GM04504 (cell line): ENCODE measurements at places on chromosomes 1 and 21.

DNA sequence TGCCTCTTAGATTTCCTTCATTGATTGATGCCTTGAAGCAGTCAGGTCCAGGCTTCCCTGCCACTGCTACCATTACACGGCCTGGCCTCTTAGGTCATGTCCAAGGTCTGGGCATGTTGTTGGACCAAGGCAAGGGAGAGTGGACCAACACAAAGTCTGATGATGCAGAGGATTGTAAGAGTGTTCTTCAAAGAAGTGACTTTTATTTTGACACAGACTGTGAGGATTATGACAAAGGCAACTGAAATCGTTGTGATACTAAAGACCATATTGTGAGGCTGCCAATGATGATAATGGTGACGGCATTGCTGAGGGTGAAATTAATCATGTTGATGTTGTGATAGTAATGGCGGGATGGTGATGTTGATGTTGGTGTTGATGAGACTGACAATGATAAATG, 149.5 kb downstream of the GRIK3 start:
- DNase-seq = no peak

DNA sequence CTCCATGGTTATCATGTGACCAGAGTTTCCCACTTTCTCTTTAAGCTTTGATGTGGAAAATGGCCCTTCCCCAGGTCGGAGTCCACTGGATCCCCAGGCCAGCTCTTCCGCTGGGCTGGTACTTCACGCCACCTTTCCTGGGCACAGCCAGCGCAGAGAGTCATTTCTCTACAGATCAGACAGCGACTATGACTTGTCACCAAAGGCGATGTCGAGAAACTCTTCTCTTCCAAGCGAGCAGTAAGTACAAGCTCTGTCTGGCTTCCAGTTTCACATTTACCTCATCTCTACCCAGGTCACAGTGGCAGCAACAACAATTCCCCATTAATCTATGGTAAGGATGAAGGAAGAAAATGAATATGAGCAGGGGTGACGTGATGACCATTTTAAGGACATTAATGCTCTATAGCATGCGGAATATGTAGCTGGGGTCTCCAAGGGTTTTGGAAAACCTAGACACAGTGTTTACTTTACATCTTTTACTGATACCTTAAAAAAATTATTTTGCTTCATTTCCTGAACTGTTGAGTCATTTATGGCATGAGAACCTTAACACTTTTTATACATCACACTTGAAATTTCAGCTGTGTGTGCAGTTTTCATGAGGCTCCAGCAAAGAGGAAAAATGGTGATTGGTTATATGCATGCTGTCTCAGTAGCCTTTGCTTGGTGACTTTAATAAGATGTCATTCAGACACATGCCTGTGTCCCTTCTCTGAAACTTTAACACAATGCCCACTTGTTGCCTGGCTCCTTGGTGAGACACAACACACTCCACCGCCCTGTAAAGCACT, 286.3 kb upstream of the SGIP1 start:
- DNase-seq = no peak

GRCh38 chr1:221350091-221350490, 391.8 kb downstream of the DUSP10 start:
- no peak for DNase-seq

DNA sequence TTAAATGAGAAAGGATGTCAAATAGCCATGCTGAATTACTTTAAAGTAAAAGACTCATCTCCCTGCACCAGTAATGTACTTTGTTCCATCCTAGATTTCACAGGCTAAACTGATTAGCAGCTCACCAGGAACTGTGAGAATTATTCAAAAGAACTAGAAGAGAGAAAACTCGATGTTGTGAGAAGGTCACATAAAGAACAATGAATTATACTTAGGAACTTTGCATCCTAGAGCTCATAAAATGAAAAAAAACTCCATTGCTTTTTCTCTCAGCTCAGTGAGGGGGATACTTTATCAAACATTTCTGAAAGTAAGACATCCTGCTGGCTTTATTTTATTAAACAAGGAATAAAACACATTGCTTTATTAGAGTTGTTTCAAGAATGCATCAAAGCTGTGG, 278.5 kb downstream of the MRPL39 start:
- DNase-seq = peak; percentile 68

- DNase-seq = no peak
These were observed at the start of gene UAP1 for GRCh38 chr1:162561616-162562469. UAP1 (plus strand) TSS chr1:162561722; CDS start chr1:162566069, 4,347 bp downstream.

GRCh38 chr1:7299329-7299799, 471.7 kb upstream of the VAMP3 start:
- peak; percentile 90 for DNase-seq

DNA sequence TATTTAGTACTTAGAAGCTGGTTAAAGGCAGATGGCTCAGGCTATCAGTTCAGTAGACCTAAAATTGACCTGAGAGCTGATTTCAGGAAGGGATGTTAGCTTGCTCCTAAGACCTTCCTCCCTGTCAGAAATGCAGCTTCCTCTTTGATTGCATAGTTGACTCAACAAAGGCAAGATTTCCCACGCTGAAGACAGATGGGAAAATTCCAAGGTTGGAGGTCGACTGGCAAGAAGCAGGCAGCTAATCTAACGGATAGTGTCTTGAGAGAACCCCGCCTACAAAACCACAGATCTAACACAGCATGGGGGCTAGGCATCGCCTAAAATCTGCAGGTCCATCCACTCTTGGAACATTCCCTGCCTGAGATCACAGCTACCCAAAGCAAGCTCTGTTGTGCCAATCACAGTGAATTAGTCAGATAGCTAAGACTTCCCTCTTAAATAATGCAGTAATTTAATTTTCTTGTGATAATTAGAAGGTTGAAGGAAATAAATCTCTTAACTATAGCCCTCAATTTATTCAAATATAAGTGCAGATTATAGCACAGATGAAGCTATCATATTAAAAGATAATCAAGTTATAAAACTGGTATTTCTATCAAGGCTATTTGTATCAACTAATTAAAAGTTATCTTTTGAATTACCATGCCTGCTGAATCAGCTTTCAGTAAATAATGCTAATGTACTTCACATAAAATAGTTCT, 357.8 kb upstream of the SGIP1 start:
- DNase-seq = no peak

- DNase-seq = no peak
These were observed 23.0 kb downstream of the SLAMF1 start for GRCh38 chr1:160623862-160624261.

- DNase-seq = no peak
These were observed 33.5 kb downstream of the USP24 start for GRCh38 chr1:55181666-55182065.

- no peak for DNase-seq
These were observed 932 bp downstream of the RPF1 start for GRCh38 chr1:84479998-84480397.

GRCh38 chr1:156228501-156228900, 13.5 kb upstream of the BGLAP start:
- no peak for DNase-seq

DNA sequence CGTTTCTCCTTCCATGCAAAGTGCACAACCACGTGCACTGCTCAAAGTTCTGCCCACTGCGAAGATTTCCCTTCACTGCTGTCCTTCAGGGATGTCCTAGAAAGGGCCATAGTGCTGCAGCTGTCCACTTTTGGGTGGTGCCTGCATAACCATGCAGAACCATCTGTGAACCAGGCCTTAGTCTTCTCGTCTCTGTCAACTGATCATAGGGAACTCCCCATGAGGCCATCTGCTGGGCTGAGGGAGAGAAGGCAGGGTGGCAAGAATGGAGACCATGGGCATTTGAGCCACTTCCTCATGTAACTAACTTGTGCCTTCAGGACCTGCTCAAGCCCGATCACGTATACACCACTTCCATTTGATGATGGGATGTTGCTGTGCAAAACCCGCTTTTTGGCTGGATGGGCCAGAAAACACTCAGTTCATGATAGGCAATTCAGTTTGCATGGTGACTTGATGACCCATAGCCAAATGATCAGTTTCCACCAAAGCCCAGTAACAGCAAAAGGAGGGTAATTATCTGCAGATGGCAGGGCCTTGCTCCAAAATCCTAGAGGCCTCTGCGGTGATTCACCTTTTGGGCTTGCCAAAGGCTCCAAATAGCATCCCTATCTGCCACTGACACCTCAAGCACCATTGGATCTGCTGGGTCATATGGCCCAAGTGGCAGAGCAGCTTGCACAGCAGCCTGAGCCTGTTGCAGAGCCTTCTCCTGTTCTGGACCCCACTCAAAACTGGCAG, 9.5 kb downstream of the ST6GALNAC5 start:
- peak; percentile 77 for DNase-seq

GRCh38 chr21:16620786-16621320, 891.1 kb downstream of the USP25 start:
- DNase-seq = no peak

DNA sequence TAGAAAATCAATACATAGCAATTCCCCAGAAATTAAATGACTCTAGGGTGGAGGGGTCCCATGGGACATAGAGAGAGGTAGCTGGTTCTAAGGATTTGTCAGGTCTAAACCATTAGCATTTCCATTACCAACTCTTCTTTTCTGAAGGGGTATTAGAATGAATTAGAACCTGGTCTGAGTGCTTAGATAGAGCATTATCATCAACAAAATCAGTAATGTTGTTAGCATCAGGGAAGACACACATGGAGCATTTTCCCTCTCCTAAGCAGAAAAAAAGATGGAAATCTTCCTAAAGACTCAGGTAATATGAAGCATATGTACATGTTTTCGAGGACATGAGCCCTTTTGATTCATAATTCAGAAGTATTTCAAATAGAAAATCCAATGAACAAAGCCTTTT, 984.4 kb upstream of the NCAM2 start:
- no peak for DNase-seq

GRCh38 chr1:230465691-230466090, 39.6 kb upstream of the PGBD5 start:
- no peak for DNase-seq

DNA sequence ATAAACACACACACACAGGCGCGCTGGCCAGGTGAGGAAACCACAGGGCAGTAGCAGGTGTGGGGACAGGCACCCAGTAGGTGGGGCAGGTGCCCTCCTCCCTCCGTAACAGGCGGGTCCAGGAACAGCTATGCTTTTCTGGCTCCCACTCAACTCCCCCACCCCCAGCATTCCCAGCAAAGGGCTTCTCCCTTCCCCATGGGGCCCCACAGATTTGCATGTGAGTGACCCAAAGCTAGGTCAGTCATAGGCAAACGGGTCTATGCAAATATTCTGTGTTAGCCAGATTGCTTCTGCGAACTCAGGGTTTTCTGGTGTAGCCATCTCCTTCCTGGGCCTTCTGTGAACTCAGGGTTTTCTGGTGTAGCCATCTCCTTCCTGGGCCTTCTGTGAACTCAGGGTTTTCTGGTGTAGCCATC, 114.2 kb downstream of the SIK1 start:
- no peak for DNase-seq

- DNase-seq = no peak
These were observed 15.3 kb upstream of the KANK4 start for GRCh38 chr1:62334434-62334985.

GRCh38 chr1:145927916-145928643, 796 bp upstream of the RBM8A start:
- DNase-seq = no peak

DNA sequence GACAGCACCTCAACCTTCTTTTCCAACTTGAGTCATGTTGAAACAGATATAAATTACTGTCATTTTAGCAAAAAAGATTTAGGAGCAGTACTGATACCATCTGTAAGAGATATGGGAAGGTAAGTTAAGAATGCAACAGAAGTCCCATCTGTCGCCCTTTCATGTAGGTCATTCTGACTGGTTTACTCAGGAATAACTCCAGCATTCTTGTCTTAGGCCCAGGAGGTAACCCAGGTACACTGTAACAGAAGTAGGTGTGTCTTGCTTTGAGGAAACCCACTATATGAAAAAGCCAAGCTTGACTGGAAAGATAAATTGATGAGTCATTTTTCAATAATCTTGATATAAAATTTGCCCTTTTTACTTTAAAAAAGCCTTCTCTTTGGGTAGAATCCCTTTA, 35.4 kb downstream of the PGM1 start:
- no peak for DNase-seq

DNA sequence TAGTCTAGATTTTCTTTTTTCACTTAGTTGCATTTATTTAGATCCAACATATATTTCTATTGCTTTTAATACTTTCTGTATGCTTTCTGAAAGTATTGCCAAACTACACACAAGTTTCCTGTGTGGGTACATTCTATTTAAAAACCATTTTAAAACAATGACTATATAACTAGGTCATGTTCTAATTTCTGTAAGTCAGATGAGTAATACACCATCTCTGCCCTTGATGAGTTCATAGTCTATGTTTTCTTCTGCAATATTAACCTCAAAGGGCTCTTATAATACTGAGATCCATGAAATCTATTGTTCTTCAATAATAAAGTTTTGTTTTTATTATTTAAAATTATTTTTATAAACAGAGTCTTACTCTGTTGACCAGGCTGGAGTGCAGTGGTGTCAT, 68.3 kb downstream of the RNASEL start:
- DNase-seq = no peak

DNA sequence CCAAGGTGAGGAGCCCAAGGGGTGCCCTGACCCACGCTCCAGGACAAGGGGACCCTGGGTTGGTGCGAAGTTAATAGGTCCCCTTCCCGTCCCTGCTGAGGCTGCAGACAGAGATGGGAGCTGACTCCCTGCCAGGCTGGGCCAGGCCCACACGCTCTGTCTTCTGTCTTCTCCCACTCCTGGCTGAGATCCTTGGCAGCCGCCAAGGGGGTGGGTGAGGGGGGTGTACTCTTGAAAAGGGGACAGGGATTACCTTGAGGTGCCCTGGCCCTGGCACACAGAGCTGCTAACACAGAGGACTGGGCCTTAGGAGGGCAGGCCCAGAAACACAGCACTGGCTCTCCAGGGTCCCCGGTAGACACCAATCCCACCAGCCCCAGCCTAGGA, 11.0 kb upstream of the CTRC start:
- DNase-seq = no peak

- peak; percentile 90 for DNase-seq
These were observed 130.4 kb upstream of the ADGRL2 start for GRCh38 chr1:81670286-81670685.

DNA sequence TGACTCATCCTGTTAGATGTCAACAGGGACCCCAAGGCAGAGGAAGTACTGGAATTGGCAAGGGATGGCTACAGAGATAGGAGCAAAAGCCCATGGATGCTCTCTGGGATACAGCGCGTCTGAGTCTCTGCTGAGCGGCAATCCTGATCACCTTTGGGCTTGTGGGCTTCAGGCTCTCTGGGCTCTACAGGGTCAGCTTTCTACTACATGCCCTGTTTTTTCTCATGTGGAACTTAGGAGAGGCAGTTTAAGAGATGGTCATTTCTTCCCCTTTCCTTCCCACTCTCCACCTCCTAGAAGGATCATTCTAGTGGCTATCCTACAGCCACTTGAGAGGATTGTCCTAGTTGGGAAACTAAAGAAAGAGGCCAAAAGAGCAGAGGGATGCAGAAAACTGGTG, 1.3 kb downstream of the LINGO4 start:
- no peak for DNase-seq

GRCh38 chr1:218454700-218455282, 109.7 kb downstream of the TGFB2 start:
- no peak for DNase-seq

DNA sequence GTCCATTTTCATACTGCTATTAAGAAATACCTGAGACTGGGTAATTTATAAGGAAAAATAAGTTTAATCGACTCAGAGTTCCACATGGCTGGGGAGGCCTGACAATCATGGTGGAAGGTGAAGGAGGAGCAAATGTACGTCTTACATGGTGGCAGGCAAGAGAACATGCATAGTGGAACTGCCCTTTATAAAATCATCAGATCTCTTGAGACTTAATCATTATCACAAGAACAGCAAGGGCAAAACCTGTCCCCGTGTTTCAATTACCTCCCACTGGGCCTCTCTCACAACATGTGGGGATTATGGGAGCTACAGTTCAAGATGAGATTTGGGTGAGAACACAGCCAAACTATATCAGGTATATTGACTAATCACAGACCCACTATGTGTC, 370.2 kb upstream of the USP24 start:
- no peak for DNase-seq
